ENCODE measurements at places on chromosomes 2 and 18.
A peak's percentile ranks its signal among the peaks of the same experiment; 100 is the strongest.

GRCh38 chr2:11616851-11617415 lies 53.1 kb downstream of the NTSR2 start:
- DNase-seq: no peak

GRCh38 chr2:142290931-142291330 lies 160.1 kb upstream of the LRP1B start:
- DNase-seq: no peak

- DNase-seq: no peak
Observed at GRCh38 chr18:35827275-35827902, 145.1 kb upstream of the RMP24 start.

DNA sequence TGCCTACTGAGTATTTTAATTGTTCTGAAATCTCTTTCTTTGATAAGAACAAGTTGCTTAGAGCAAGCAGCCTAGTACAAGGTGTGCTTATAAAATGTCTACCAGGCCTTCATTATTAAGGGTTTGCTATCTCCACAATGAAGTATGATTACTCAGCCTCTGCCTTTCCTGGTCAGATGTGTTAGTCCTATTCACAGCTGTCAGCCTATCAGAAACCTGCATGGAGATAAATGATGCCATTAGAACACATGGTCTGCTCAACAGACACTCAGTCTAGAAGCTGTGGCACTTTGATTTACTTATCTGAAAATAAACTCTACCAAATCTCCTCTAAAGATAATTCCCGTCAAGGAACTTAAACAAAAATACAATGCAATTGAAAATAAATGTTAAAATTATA lies 448.7 kb downstream of the ERBB4 start:
- DNase-seq: no peak

DNA sequence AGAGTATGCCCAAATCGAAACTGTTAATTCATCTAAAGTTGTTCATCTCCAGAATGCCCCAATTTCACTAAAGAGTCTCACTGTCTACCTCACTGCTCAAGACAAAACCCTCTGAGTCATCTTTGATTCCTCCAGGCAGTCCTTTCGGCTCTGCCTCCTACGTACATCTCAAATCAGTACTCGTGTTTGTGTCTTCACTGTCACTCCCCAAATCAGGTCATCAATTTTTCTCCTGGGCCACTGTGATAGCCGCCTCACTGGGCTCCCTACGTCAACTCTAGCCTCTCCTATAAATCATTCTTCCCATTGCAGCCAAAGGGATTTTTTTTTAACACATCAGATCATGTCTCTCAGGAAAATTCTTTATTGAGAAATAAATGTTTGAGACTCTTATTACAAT lies 42.1 kb upstream of the TTC39C start:
- peak; percentile 65 for DNase-seq

- DNase-seq: no peak
Observed at GRCh38 chr2:222998459-222998858, 53.5 kb upstream of the KCNE4 start.

DNA sequence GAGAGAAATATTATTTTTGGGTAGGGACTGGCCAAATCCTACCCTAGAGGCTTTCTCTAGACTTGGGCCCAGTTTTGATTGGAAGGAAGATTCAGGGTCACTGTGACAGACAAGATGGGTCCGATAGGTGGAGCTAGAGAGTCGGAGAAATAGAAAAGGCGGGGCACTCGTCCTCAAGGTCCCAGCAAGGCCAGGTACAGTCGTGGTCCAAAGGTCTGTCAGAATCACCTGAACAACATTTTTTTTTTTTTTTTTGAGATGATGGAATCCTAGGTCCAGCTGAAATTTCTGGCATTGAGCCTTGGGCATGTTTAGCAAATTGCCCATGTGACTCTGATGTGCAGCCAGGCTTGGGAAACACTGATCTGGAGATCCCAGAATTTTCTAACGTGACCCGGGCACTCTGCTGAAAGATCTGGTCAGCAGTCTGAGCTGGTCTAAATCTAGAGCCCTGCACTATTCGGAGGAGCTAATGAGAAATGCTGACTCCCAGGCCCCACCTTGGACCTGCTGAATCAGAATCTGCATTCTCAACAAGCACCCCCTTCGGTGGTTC lies 23.0 kb upstream of the NTSR2 start:
- peak; percentile 77 for DNase-seq

- DNase-seq: no peak
Observed at GRCh38 chr2:221293949-221294742, 278.0 kb downstream of the EPHA4 start.

GRCh38 chr18:7635948-7636347 lies 68.8 kb downstream of the PTPRM start:
- no peak for DNase-seq

- no peak for DNase-seq
Observed at GRCh38 chr18:75276818-75277609, 66.4 kb downstream of the TSHZ1 start.

- DNase-seq: no peak
Observed at GRCh38 chr2:221817052-221817451, 244.9 kb upstream of the EPHA4 start.

DNA sequence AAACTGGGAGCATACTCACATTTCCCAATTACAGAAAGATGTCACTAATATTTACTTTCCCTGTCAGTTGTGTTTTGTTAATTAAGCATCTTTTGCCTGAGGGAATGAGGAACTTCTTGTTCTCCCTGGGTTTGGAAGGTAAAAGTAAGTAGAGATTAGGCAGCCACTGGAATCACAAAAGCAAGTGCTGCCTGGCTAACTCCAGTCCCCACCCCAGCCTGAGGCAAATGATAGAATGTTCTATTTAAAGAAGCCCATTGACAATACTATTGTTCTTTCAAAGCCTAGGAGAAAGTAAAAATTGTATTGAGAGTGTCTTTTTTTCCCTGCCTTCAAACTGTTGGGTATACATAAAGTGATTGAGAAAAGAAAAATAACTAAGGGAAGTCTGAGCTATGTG lies 93.8 kb downstream of the MBD2 start:
- no peak for DNase-seq

DNA sequence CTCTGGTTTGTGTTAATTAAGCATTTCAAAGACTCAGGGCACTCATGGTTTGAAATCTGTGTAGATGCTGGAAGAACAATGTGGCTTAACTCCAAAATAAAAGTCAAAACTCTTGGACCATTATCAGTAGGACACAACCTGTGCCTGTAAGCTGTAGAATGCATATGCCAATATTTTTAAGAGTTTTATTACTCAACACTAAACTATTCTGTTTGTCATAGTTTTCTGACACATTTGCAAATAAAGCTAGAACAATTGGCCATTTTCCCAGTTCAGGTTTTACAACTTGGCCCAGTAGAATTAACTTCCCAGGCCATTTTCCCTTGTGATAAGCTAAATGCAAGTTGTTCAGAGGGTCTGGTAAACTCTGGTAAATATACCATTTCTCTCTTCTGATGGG lies 713.1 kb downstream of the CBLN2 start:
- no peak for DNase-seq

DNA sequence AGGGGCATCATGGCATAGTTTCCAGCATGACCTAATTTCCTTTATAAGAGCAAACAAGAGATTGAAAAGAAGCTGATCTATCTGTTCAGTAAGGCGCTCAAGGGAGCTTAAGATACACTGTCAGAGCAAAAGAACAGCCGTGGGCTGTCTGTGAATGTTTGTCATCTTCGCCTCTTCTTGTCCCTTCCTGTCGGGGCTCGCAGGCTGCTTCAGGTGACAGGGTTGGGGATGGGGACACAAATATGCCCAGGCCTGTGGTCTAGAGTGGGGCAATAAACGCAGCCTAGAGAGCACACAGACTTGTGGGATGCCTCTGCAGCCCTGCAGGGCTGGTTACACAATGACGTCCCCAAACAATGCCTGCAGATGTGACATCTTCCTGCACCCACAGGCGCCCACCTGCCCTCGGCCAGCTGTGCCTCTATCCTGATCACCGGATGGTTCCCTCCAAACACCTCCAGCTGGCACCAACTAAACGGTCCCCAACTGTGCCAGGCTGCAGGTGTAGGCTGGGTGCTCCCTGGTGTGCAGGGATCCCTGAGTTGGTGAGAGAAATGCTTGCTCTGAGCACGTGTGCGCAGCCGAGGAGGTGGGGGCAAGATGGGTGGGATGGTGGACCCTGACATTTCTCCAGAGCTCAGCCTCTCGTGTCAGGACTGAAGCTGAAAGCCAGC lies 72.8 kb downstream of the EDAR start:
- no peak for DNase-seq

- no peak for DNase-seq
Observed at GRCh38 chr2:86211033-86211795, 12.0 kb downstream of the MRPL35 start.

Measured in CD4-positive, alpha-beta T cell treated with Interleukin-21 for 1 hour (primary cell).